Mammary epithelial cell (primary cell): ENCODE measurements at places on chromosomes 12 and 14.
A peak's percentile ranks its signal among the peaks of the same experiment; 100 is the strongest.

DNA sequence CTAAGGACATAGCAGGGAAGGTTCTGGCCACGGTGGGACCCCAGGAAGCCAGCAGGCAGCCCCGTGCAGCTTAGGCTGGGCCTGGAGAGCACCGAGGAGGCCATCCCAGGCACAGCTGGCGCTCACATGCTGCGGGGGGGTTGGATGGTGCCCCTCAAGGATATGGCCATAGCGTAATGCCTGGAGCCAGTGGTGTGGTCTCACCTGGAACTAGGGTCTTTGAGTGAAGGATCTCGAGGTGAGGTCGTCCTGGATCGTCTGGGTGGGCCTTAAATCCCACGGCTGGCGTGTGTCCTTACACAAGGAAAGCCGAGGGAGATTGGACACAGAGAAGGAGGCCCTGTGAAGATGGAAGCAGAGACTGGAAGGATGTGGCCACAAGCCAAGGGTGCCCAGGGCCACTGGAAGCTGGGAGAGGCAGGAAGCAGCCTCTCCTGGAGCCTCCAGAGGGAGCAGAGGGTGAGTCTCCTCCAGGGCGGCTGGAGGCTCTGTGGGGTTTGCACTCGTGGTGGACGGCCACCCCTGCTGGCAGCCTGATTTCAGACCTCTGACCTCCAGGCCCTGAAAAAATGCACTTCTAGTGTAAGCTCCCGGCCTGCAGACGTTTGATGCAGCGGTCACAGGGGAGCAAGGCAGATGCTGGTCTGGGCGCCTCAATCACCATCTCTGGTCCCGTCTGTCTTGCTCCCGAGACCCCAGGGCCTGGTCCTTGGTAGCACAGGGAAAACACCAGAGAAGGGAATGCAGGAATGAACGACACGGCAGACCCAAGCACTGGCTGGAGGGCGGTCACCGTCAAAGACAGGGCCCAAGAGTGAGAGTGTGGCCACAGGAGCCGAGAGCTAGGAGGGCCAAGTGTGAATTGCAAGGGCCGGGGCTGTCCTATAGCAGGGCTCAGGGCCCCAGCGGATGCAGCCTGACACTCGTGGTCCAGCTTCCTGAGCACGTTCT is 218.6 kb downstream of the KIF26A start:
- no peak for DNase-seq

- no peak for DNase-seq
Observed at GRCh38 chr14:25841226-25841625, 756.6 kb downstream of the NOVA1 start.

GRCh38 chr12:6049587-6049986 is 74.9 kb downstream of the VWF start:
- no peak for DNase-seq

- DNase-seq: no peak
Observed at GRCh38 chr14:75513911-75514672, 8.2 kb upstream of the BATF start.

GRCh38 chr12:9122091-9122609 is 6.4 kb upstream of the A2M start:
- DNase-seq: no peak

- DNase-seq: no peak
Observed at GRCh38 chr12:4320497-4320852, 538 bp upstream of the TIGAR start.

DNA sequence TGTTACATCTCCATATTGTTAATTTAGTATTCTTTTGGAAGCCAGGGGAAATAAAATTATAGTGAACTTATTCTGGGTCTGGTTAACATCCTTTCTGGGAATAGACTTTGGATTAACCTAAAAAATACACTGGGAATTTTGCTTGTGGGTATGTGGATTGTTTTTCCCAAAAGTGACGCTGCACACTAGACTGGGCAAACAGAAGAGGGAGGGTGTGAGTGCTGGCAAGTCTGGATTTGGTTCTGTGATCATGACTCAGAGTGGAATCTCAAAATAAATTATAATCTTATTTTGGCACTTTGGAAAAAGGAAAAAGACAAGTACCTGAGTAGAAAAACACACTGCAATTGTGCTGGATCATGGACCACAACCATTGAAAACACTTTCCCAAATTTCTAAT is 15.2 kb upstream of the LUM start:
- DNase-seq: no peak

DNA sequence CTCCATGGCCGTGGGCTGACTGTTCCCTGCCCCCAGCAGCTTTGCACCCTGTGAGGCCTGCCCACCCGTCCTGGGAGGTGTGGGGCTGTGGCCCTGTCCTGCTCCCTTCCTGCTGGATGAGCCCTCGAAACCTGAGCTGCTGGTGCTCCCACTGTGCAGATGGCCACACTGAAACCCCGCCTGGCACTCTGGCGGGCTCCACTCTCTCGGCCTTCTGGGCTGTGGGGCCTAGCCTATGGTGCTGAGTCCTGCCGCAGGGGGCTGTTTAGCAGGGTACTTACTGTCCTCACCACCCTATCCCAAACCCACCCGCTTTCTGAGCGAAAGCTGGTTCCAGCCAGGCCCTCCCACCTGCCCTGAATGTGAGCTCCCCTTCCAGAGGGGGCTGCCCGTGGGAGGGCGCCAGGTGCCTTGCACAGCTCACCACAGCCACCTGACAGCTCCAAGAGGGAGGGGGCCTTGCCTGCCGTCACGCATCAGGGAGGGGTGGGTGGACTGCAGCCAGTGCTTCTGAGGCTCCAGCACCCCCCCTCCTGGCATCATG is 7.3 kb downstream of the SLC25A47 start:
- DNase-seq: no peak

DNA sequence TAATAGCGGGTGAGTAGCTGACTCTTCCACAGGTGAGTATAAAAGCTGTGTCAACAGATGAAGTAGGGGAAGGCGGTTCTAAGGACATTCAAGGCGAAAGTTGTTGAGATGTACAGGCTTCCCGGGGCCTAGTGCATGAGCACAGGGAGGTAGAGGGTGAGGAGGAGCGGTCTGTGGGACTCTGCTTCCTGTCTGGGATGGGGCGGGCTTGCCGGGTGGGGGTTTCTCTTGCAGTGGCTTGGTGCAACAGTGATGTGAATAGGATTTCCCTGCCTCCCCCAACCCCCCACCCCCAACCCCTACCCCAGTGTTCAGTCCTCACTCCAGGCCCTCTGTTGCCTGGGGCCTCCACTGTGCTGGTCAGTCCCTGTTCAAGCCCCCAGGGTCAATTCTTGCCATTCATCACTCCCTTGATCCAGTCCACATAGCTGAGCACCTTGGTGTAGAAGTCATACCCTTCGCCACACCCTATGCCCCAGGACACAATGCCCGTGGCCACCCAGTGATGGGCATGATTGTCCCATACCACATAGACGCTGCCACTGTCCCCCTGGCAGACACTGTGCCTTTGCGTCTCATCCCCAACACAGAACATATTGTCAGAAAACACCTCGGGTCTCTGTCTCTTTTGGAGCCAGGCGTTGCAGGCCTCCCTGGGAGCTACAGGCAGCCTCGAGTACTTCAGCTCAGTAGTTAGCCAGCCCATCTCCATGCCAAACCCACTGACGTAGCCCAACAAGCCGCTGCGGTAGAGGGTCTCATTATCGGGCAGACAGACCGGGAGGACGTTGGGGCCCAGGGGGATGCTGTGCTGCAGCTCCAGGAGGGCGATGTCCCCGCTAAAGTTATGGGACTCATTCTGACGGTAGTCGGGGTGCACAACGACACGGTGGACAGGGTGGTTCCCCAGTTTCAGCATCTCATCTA is 4.0 kb upstream of the C1R start:
- DNase-seq: no peak

DNA sequence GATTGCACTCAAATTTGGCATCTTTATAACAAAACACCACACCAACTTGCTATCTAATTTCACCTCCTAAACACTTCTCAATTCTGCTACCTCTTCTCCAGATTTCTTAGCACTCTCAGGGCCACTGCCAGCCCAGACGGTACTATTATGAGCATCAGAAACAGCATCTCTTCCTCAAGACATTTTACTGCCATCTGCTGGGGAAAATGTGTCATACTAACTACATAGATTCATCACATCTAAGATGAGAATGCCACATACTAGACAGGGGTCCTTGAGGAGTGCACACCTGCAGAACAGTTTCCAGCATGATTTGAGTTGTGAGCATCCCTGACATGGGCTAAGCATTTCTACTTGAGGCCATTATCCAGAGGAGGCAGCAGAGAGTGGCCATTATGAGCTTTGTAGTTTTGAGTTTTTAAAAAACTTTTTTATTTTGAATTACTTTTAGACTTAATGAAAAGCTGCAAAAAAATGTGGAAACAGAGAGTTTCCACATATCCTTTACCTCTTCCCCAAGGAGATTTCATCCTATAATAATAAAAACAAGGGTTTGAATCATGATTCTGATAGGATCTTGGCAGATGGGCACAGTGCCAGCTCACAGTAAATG is 15.1 kb upstream of the GRIP1 start:
- DNase-seq: peak; percentile 49

DNA sequence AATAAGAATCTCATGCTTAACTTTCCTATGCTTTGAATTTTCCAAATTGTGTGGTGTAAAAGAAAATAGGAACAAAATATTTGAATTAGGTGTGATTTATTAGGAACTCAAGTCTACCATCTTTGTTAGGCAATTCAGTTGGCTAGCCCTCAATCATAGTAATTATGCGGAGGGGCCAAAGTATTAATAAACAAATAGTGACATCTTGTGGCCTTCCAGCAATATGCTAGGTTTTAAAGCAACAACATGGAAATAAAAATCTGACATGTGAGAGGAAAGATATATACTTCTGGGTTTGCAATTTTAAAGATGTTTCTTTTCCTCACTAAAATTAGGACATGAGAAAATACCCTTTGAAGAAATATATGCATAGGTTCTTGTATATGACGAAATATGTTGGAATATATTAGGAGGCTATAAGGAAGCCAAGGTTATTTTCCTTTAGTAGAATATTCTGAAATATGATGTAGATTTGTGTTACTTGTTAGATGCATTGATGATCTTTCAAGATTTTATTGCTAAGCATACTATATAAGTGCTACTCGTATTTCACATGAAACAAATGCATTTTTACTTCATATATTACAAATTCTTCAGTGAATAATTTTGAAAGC is 200.4 kb downstream of the PTPRO start:
- DNase-seq: peak; percentile 39

- no peak for DNase-seq
Observed at GRCh38 chr14:44606576-44606975, 99.5 kb upstream of the FSCB start.

DNA sequence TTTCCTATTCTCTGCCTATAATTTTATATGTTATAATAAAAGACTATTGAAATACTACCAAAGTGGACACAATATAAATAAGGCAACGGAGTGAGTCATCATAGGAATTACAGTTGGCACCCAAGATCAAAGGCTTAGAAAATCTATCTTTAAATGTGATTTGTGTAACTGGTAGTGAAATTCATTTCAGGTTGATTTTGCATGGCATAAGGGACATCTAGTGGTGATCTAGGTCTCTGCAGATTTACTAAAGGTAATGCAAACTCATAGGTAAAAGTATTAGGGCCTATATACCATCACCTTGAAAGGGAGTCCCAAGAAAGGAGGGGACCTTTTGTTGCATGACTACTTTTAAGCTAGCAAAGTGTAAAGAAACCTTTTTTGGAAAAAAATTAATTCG is 527.2 kb downstream of the NRXN3 start:
- DNase-seq: peak; percentile 12

DNA sequence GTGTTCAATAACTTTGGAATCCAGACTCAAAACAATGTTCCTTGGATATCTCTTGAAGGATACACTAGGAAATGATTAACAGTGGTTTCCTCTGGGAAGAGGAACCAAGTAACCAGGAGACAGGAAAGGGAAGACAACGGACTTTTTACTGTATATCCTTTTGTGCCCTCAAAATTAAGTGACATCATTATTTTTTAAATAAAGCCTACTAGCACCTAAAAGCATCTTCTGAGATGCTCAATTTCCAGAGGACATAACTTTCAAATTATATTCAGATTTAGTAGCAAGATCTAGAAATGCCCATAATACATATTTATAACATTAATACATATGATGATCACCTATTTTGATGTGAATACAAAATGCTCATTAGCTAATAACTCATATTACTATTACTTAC is 6.5 kb downstream of the HECTD1 start:
- DNase-seq: no peak

- DNase-seq: no peak
Observed at GRCh38 chr12:13102461-13103195, 839 bp downstream of the GSG1 start.

GRCh38 chr14:69364378-69364777 is 33.7 kb downstream of the ERH start:
- no peak for DNase-seq

GRCh38 chr12:107610021-107610859 is 75.4 kb upstream of the PWP1 start:
- no peak for DNase-seq

- DNase-seq: no peak
Observed at GRCh38 chr12:91513313-91513712, 330.7 kb upstream of the DCN start.

- no peak for DNase-seq
Observed at GRCh38 chr14:106417224-106418049, 891.1 kb downstream of the TMEM121 start.

- DNase-seq: peak; percentile 40
Observed at GRCh38 chr12:124289634-124290600, 5.0 kb upstream of the RFLNA start.

GRCh38 chr12:112170971-112171596 is 45.7 kb downstream of the TRAFD1 start:
- no peak for DNase-seq

DNA sequence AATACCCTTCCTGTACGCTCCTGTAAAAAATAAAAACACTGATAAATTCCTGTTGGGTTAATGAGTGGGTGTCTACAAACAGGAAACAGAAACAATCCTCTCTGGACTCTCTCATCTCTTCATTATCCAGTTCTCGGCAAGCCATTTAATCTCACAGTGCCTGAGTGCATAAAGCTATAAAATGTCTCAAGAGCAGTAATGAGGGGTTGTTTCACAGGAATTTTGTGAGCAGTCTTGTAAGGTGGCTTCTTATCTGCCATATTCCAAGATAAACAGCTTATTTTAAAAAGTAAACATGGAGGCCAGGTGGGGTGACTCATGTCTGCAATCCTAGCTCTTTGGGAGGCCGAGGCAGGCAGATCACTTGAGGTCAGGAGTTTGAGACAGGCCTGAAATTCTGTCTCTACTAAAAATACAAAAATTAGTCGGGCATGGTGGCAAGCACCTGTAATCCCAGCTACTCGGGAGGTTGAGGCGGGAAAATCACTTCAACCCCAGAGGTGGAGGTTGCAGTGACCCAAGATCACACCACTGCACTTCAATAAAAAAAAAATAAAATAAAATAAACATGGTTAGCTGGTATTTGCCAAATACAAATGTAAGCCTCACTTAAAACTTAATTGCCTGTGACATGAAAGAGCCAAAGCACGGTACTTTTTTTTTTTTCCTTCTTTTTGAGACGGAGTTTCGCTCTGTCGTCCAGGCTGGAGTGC is 54.0 kb downstream of the CLIP1 start:
- peak; percentile 9 for DNase-seq
